ENCODE measurements at places on chromosomes 7 and 10. TPM values are rescaled to one million over a fixed set of nuclear protein-coding genes. Genes with fewer than 3 reads are reported as not detected.

GRCh38 chr7:84291756-84292155 is 97.2 kb upstream of the SEMA3A start:
- DNase-seq: no peak

The TPST1 gene
- total RNA-seq: 18.6 TPM

The ACSL5 gene
- not detected for total RNA-seq

DNA sequence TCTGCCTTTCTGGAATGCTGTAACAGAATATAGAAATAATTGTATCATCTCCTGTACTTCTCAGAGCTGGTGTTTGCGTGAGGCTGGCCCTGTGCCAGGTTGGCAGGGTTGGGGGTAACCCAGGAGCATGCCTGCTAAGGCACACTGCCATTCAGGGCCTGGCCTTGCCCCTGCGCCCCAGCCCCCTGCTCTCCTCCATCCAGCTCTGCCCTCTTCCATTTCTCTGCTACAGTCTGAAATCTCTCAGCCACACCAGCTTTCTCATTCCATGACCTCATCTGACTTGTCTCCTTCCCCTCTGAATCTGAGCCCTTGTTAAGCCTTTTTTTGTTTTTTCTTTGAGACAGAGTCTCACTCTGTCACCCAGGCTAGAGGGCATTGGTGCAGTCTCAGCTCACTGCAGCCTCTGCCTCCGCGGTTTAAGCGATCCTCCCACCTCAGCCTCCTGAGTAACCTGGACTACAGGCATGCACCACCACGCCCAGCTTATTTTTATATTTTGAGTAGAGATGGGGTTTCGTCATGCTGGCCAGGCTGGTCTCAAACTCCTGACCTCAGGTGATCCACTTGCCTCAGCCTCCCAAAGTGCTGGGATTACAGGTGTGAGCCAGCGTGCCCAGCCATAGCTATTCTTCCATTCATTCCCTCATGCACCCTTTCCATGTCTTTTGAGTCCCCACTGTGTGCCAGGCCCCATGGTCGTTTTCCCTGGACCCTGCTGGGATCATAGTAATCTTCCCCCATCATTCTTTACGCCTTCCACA is 206.8 kb downstream of the CUX1 start:
- DNase-seq: no peak

DNA sequence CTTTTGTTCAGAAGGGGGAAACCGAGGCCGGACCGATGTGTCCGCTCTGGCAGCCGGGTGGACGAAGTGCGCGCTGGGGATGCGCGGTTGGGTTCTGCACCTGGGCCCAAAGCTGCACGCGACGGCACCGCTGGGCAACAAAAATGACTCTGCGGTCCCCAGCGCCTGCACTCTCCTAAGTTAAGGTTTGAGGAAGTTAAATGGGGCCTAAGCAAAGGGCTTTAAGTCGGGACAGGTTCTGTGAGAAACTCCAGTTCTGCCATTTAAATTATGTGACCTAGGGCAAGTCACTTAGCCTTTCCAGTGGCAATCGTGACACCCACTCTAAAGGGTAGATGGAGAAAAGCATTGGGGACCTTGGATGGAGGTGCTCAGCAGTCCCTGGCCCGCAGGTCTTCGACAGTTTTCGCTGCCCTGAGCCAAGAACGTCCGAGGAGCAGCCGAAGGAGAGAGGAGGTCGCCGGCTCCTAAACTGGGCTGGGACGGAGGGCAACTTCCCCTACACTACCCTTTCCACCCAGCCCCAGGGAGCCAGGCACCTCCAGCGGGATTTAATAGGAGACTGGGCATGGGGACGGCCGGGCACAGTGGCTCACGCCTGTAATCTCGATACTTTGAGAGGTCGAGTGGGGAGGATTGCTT is 534 bp upstream of the ACBD5 start:
- peak; percentile 12 for DNase-seq

DNA sequence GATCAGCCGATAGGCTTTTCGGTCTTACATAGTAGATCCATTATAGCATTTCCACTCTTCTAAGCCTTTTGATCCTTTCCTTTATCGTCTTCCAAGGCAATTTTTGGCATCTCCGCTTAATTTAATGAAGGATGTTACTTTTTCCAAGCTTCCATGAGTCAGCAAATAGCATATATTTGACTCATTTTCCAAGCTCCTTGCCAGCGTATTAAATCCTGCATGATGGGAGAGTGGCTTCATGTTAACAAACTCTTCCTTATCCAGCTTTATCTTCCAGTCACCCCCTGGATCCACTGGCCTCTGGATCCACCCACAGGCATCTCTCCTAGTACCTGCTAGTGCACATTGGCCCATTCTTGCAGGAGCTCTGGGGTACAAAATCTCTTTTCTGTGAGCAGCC is 13.0 kb downstream of the OR9A2 start:
- no peak for DNase-seq

DNA sequence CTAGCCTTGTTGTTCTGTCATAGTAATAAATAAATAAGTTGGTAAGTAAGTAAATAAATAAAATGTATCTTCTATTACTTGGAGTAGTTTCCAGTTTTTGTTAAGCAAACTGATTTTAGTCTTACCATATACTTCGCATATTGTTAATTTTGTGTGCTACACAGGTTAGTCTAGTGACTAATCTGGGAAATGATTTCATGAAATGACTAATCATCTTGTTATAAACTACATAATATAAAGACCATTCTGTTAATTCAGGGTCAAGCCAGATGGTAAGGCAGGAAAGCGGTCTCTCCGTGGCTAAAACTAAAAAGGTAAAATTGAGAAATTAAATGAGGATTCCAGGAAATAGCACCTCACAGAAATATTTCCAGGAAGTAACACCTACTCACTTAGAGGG is 58.5 kb upstream of the FOXP2 start:
- DNase-seq: no peak

The ELFN1 gene
- total RNA-seq: 8.5 TPM

DNA sequence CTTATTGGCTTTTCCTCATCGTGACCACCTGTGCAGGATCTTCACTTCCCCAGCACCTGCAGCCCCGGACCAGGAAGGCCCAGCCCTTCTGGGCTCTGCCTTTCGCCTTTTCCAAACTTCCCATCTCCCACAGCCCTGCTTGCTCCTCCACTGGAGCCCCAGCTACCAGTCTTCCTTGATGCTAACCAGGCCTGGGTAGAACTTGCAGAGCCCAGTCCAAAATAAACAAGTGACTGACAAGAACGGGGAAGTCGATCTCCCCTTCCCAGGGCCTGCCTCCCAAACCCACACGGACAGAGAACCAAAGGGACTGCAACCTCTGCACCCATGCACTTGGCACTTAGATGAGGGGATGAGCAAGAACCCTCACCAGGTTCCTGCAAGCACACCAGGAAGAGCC is 154.9 kb upstream of the C7orf33 start:
- no peak for DNase-seq

The NYAP1 gene
- total RNA-seq: 5.2 TPM

DNA sequence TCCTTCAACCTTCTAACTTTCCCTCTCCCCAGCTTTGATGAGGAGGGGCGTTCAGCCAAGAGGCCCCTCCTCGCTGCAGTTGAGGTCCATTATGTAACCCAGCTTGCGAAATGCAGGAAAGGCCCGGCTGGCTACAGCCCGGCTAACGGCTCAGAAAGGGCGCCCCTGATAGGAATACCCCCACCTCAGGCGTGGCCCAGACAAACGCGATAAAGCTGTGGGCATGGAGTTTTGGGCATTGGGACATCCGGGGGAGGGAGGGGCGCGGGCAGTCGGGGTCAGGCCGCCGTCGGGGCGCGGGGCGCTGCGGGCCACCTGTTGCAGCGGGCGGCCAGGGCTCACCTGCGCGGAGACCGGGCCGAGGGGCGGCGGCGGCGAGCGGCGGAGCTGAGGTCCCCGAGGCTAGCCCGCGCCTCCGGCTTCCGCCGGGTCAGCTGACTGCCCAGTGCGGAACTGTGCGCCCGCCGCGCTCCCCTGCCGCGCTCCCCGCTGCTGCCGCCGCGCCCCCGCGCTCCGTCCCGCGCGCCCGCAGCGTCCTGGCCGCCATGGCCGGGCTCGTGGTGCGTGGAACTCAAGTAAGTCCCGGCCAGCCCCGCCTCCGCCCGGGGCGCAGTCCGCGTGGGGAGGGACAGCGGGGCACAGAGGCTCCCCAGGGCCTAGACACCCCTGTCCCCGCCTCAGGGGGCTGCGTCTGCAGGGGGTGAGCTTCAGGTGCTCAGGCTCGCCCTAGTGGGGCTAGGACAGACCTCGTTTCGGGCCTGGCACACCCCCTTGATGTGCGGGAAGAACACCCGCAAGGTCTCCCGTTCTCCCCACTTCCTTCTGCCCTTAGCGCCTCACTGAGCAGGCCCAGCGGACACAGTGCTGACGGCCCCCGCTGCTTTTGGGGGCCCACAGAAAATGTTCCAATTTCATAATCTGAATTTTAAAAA is at the start of gene LRMDA:
Gene LRMDA, plus strand, starts transcription at position 445 of the 932 bp plus-strand sequence.
- no peak for DNase-seq

DNA sequence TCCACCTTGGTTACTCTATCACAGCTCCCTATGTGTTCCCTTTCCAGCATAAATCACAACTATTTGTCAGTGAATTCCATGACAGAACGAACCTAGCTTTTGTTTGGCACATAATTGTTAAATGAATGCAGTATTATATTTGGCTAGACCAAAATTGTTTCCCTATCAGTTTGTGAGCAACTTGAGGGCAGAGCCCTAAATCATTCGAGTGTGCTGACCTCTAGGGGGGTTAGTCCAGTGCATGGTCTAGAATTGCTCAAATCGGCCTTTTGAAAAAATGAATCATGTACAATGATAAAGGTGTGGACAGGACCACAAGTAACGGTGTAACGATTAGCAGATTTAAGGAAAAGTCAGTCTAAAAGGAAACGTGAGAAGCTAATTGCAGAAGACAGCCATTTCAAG is 475 bp upstream of the NRBF2 start:
- no peak for DNase-seq

The CLDN4 gene
- 0.47 TPM for total RNA-seq

DNA sequence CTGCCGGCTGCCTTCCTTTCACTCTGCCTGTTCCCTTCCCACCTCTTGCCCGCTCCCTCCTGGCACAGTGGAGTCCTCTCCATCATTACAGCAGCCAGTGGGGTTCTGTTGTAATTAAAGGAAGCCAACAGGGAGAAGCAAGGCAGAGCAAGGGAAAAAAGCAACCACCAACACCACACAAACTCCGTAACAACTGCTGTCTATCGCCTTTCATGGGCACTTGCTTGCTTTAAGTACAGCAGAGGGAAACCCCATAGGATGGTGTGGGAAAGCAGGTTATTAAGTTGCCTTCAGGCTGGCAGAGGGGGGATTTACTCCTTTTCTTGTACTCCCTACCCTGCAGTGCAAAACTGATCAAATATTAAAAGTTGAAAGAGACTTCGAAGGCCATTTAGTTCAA is 22.0 kb downstream of the SORCS3 start:
- DNase-seq: no peak

The BRI3 gene
- 119 TPM for total RNA-seq

- no peak for DNase-seq
Observed at GRCh38 chr7:25615003-25615402, 386.7 kb upstream of the NPVF start.

DNA sequence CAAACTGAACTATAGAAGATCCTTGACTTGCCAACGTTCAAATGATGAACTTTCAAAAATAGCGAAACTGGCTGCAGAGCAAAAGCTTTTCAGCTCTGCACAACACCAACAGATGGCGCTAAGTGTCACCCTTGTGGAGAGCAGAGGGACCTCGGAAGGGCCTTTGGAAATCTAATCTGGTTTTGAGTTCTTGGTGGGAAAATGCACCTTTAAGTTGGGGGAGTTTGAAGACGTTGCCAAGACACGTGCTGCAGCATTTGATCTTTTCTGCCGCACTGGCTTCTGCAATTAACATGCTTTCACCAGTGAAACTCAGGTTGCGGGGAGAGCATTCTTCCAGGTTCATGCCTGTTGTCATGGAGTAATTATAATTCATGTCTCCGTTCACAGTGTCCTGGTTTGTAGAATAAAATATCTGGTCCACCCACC is 26.3 kb upstream of the WDR11 start:
- peak; percentile 43 for DNase-seq

GRCh38 chr10:80530251-80530650 is 7.5 kb upstream of the SH2D4B start:
- DNase-seq: no peak

GRCh38 chr7:53340220-53340619 is 304.8 kb downstream of the POM121L12 start:
- no peak for DNase-seq

DNA sequence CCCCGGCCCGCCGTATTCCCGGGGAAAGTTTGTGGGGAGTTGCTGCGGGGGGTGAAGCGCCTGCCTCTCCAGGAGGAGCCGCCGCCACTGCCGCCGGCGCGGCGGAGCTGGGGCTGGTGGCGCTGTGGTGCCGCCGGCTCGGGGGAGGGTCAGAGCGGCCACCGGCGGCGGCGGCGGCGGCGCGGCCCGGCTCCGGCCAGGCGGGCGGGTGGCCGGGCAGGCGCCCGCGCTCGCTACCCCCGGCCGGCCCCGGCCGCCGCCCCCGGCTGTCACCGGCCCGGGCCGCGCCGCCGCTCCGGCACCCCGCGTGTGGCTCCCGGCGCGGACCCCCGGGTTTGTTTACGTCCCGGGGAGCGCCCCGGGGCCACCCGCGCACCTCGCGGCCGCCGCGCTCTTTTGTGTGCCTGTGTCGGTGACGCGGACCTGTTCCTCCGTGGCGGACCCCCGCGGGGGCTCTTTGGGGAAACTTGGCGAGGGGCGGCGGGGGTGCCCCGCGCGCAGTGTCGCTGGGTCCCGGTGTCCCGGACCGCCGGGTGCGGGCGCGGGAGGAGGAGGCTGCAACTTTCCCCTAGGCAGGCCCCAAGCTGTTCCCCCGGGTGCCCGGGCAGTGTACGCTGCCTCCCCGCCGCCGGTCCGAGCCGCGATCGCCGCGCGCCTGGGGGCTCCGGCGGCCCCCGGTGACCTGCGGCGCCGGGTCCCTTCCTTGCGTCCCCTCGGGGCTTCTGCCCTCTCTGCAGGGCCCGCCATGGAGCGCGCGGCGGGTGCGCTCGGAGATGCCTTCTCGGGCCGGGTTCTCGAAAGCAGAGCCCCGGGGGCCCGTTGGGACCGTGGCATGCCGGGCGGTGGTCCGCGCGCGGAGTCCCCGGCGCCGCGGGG is 593 bp upstream of the CUX1 start:
- DNase-seq: peak; percentile 30

- DNase-seq: no peak
Observed at GRCh38 chr7:3112479-3113134, 68.9 kb upstream of the CARD11 start.

DNA sequence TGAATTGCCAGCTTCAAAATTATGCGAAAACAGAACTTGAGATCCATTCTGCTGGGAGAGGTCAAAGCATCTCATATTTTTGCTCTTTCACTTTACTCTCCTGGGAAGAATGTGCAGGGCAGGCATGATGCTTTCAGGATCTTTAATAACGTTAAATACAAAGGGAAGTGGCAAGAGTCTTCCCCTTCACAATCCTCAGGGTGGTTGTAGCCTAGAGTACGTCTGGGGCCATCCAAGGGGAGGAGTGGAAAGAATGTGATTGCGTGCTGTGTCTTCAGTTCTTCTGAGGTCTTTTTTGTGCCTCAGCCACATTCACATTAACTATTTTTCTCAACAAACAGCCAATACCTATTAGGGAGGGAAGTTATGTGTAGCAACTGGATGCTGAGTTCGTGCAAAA is 207.3 kb downstream of the HGF start:
- DNase-seq: no peak

GRCh38 chr10:55822096-55822495 is 539.0 kb downstream of the ZWINT start:
- DNase-seq: no peak

- no peak for DNase-seq
Observed at GRCh38 chr10:5560142-5560816, 35.5 kb downstream of the CALML3 start.
